ENCODE measurements at places on chromosomes 2 and 18. TPM values are rescaled to one million over a fixed set of nuclear protein-coding genes. Genes with fewer than 3 reads are reported as not detected.

- H3K27me3 ChIP-seq, result no peaks in the 10 kb centered on the region
- H3K27ac ChIP-seq, result peak overlapping the region; percentile 61
- DNase-seq, result no peak
- H3K4me1 ChIP-seq, result peaks cover 40% of the 10 kb centered on the region
- H3K36me3 ChIP-seq, result no peaks in the 10 kb centered on the region
These were observed 72.3 kb downstream of the NDUFA10 start for GRCh38 chr2:239952665-239953417.

- peak; percentile 11 for DNase-seq
- no peak overlapping the region for H3K4me3 ChIP-seq
- no peak overlapping the region for H3K27ac ChIP-seq
- no peaks in the 10 kb centered on the region for H3K4me1 ChIP-seq
- no peaks in the 10 kb centered on the region for H3K36me3 ChIP-seq
These were observed 96.6 kb downstream of the MBD2 start for GRCh38 chr18:54127759-54128378.

DNA sequence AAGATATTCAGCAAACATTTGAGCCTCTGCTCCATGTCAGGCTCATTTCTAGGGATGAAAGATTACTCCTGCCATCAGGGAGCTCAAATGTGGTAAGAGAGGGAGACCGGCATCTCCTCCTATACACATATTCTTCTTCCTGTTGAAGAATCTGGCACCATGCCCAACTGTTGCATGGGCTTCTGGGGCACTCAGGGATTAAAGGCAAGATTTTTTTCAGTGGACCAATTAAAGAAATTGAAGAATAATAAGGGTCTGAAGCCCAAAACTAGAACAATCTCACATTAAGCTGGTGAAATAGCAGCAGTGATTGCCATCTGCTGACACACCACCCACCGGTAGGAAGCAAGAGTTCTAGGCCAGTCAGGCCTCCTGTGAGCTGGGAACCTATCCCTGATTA is 145.4 kb upstream of the LYPD6 start:
- no peak for DNase-seq
- H3K4me1 ChIP-seq, result no peaks in the 10 kb centered on the region
- no peaks in the 10 kb centered on the region for H3K36me3 ChIP-seq
- no peak overlapping the region for H3K27ac ChIP-seq
- no peaks in the 10 kb centered on the region for H3K27me3 ChIP-seq
- no peak overlapping the region for H3K4me3 ChIP-seq

Gene FBLN7
- total RNA-seq, result 0.51 TPM

GRCh38 chr18:79218605-79219190 is 149.5 kb downstream of the ATP9B start:
- H3K4me1 ChIP-seq, result no peaks in the 10 kb centered on the region
- no peak overlapping the region for H3K4me3 ChIP-seq
- DNase-seq, result no peak
- peaks cover 4% of the 10 kb centered on the region for H3K36me3 ChIP-seq
- no peaks in the 10 kb centered on the region for H3K27me3 ChIP-seq

DNA sequence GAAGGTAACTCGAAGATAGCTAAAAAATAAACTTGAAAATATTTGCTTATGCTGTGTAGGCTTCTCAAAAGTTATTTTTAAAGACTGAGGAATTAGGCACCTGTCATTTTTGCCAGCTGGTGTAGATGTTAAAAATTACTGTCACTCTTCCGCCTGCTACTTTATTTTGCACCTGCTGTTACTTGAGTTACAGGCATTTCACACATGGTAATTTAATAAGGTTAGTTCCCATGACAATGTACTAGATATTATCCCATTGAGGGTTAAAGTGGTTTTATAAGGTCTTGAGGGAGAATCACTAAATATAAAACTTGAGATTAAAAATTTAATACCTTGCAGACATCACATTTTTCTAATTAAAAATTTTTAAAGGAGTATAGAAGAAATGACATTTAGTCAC is 26.6 kb downstream of the MYL1 start:
- H3K27ac ChIP-seq, result no peak overlapping the region
- no peaks in the 10 kb centered on the region for H3K36me3 ChIP-seq
- DNase-seq, result no peak
- no peaks in the 10 kb centered on the region for H3K4me1 ChIP-seq

GRCh38 chr18:73151086-73151485 is 283.3 kb upstream of the NETO1 start:
- H3K4me3 ChIP-seq, result no peak overlapping the region
- DNase-seq, result no peak
- H3K27me3 ChIP-seq, result no peaks in the 10 kb centered on the region
- no peaks in the 10 kb centered on the region for H3K36me3 ChIP-seq
